Activated naive CD4-positive, alpha-beta T cell treated with anti-CD3 and anti-CD28 coated beads, Interleukin-2, amount 50 U/mL, for 16 hours (primary cell): ENCODE measurements at places on chromosomes 2 and 18.

- no peak for DNase-seq
Measured at GRCh38 chr2:51387235-51387634, 355.3 kb upstream of the NRXN1 start.

DNA sequence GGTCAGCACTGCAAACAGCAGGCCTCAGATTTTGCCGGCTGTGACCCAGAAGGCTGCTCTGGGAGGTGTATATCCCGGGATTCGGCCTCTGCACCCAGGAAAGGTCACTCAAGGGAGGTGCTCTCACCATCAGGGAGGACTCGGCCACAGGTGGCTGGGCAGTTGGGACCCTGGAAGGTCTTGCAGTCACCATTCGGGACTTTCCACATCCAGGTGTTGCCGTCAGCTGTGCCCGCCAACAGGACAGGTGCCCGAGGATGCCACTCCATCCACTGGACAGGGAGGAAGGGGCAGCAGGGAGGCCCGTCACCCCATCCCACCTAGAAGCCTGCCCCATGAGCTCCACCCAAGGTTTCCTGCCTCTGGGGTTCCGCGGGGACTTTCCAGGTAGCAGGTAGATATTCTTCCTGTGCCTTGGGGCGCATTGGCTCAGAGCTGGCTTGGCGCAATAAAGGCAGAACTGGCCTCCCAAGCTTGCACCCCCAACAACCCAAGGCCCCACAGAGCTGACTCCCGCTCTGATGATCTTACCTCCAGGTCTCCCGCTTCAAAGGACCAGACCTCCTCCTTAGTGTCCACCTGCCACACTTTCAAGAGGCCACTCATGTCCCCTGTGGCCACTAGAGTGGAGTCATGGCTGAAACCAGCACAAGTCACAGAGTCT, 3.5 kb downstream of the AAMP start:
- no peak for DNase-seq

DNA sequence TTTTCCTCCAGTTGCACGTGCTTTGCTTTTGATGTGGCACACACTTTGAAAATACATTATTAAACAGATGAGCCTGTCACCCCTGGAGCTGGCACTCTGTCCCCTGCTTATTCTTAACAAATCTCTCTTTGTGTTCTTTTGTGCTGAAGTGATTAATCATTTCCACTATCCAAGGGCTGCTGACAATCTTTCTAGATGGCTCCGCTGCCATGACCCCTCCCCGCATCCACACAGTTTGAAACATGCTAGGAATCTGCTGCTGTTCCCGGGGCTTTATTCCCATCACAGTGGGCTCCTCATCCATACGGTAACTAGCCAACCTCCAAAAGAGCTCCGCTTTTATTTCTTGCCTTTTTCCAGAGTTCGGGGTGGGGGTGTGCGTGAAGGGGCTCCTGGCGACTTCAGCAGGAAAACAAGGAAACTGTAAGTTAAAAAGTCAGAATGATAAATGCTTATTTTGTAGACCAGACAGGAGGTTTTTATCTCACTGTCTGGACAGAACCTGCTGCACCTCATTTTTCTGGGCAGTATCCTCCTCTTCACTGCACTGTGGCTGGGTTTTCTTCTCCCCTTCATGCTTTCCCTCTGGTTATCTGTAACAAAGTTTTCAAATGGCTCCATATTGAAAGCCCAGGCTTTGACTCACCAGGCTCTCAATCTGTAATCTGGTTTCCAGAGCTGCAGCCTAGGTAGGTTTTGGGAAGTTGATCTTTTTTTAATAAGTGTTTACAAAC, 319.7 kb downstream of the AFF3 start:
- DNase-seq: no peak

- DNase-seq: no peak
Measured at GRCh38 chr2:205665791-205666190, 16.5 kb upstream of the NRP2 start.

- DNase-seq: no peak
Measured at GRCh38 chr2:11562476-11562875, 28.6 kb downstream of the GREB1 start.

GRCh38 chr2:47214990-47215389, 59.9 kb upstream of the STPG4 start:
- no peak for DNase-seq

DNA sequence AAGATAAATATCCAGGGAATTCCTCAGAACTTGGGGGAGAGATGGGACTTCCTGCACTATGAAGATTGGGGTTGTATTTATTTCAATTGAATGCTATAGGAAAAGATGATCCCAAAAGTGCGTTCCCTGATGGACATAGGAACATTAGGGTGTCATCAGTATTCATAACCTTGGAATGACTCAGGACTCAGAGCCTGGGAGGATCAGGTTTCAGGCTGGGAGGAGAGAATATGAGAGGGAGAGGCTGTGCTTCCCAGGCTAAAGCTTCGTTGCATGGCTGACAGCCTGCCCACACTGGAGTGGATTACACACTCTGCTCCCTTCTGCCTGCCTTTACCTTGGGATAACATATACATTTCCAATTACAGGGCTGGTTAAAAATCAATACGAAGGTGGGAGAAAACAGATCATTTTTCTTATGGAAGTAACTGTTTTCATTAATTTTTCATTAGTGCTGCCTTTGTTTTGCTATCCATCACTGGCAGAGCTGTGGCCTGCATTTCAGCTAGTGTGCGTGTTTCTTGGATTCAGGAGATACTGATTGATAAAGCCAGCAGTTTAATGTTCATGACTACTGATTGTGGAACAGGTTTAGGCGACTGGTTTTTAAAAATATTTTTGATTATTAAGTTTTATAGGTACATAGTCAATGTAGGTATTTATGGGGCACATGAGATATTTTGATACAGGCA, 118.7 kb downstream of the KCTD1 start:
- no peak for DNase-seq

GRCh38 chr18:52200406-52200805, 139.6 kb upstream of the DCC start:
- no peak for DNase-seq

DNA sequence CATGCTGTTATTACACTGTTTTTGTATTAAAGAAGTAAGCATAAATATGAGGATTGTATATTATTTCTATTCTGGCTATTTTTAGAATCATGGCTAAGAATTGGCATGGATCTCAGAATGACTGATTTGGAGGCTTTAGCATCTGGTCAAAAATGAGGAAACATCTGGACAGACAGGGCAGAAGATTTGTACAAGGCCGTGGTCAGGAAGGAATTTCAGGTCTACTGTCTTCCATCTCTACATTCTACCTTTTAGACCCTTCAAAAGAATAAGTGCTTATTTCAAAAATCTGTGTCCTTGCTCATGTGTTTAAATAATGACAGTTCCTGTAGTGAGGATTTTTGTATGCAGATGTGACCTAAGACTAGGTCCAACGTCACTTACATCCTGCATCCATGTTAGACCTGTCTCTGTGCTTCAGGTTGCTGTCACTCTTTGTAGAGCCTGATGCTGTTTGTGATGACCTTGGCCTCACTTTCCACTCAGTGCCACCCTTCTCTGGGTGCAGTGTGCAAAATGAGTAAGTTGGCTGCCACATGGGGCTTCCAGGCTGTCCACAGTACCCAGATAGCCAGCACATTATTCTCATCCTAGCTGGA, 54.7 kb upstream of the B3GNT2 start:
- no peak for DNase-seq

GRCh38 chr2:25018681-25019080, 23.2 kb upstream of the EFR3B start:
- no peak for DNase-seq
